ENCODE measurements at places on chromosomes 2 and 18. TPM values are rescaled to one million over a fixed set of nuclear protein-coding genes. Genes with fewer than 3 reads are reported as not detected.

GRCh38 chr2:85661139-85661858 is 6.7 kb downstream of the SFTPB start:
- no peaks in the 10 kb centered on the region for H3K4me1 ChIP-seq
- no peak overlapping the region for H3K27ac ChIP-seq
- no peak overlapping the region for H3K4me3 ChIP-seq
- H3K36me3 ChIP-seq: peaks cover 6% of the 10 kb centered on the region
- H3K27me3 ChIP-seq: no peaks in the 10 kb centered on the region

GRCh38 chr18:61173554-61173953 is 159.7 kb upstream of the CDH20 start:
- no peak overlapping the region for H3K4me3 ChIP-seq
- no peaks in the 10 kb centered on the region for H3K36me3 ChIP-seq
- H3K4me1 ChIP-seq: no peaks in the 10 kb centered on the region
- no peak overlapping the region for H3K27ac ChIP-seq

DNA sequence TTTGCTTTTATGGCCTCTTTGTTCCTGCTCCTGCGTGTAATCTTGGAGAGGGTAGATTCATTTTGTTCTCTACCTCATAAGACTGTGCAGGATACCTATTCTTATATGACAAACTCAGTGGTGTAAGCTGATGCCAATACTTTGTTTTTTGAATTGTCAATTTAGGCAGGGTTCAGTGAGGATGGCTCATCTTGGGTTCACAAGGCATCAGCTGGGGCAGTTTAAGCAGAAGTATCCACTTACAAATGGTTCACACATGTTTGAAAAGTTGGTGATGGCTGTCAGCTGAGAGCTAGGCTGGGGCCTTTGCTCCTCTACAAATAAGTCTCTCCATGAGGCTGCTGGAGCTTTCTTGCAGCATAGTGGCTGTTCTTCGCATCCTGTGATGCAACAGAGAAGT is 920.6 kb upstream of the PIK3C3 start:
- H3K27me3 ChIP-seq: no peaks in the 10 kb centered on the region
- peaks cover 7% of the 10 kb centered on the region for H3K4me1 ChIP-seq
- no peak for DNase-seq
- H3K4me3 ChIP-seq: no peak overlapping the region

GRCh38 chr18:78979056-78979729 is 425 bp upstream of the SALL3 start:
- no peak for DNase-seq
- peaks cover 76% of the 10 kb centered on the region for H3K27me3 ChIP-seq
- no peaks in the 10 kb centered on the region for H3K36me3 ChIP-seq
- peaks cover 12% of the 10 kb centered on the region for H3K4me1 ChIP-seq
- no peak overlapping the region for H3K4me3 ChIP-seq
- H3K27ac ChIP-seq: no peak overlapping the region

GRCh38 chr18:50240080-50240563 is 26.2 kb downstream of the CFAP53 start:
- DNase-seq: no peak
- no peak overlapping the region for H3K27ac ChIP-seq
- no peak overlapping the region for H3K4me3 ChIP-seq
- no peaks in the 10 kb centered on the region for H3K4me1 ChIP-seq

DNA sequence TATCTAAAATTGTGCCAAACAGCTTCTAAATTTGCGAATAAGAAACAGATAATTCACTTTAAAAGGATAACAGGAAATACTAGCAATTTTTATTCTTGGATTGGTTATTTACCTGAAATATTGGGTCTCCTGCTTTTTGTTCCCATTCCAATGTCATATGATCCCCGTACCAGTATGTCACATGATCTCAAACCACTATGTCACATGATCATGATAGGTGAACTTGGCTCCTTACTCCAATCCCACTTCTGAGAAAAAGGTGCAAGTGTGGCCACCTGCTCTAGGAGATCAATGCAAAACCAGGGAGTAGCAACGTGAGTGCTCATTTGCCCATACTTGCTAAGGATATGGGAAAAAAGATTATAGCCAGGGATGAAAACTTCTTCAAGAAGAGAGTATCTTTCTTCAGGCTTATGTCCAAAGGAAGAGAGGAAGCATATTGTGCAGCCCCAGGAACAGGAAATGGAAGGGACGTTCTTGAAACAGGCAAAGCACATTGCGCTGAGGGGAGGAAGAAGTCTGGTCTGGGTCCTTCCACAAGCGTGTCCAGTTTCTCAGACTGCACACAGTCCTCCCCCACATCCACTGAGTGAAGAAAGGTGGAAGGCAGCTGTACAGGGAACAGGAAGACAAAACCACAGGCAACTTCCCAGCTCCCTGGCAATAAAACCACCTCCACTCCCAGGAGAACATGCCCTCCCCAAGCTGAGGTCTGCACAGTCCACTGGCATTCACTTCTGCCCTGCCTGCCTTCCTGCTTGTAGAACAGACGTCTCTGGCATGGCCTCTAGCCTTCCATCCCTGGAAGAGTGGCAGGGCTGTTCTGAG is at the start of gene LYG2:
Gene LYG2, minus strand, starts transcription at position 176 of the 828 bp plus-strand sequence. CDS start 1,406 bp downstream, outside the sequence.
- no peaks in the 10 kb centered on the region for H3K4me1 ChIP-seq
- H3K36me3 ChIP-seq: peaks cover 3% of the 10 kb centered on the region
- H3K27ac ChIP-seq: no peak within 1 kb of the TSS
- no peak for DNase-seq
- no peaks in the 10 kb centered on the region for H3K27me3 ChIP-seq

DNA sequence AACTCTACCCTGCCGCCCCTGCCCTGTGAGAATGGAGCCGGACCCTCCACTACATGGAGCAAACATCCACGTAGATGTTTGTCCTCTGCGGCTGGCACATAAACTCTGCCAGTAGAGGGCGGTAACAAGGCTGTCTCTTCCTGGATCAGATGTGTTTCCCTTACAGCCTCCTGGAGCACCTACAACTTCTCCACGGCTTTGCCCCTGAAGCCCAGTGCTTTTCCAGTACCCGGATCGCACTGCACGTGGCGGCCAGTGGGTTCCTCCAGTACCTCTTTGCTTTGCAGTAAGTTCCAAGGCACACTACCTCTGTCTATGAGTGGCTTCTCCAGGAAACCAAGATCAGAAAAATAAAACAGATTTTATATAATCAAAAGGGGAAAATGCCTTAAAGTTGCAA is 651.3 kb downstream of the DCDC2C start:
- no peak overlapping the region for H3K27ac ChIP-seq
- no peak for DNase-seq
- H3K36me3 ChIP-seq: no peaks in the 10 kb centered on the region
- peaks cover 2% of the 10 kb centered on the region for H3K27me3 ChIP-seq
- H3K4me1 ChIP-seq: peaks cover 15% of the 10 kb centered on the region

GRCh38 chr18:55064073-55064472 is 104.8 kb upstream of the CCDC68 start:
- H3K27ac ChIP-seq: no peak overlapping the region
- no peak for DNase-seq
- H3K4me1 ChIP-seq: peaks cover 10% of the 10 kb centered on the region
- H3K36me3 ChIP-seq: no peaks in the 10 kb centered on the region
- H3K4me3 ChIP-seq: no peak overlapping the region
- no peaks in the 10 kb centered on the region for H3K27me3 ChIP-seq

DNA sequence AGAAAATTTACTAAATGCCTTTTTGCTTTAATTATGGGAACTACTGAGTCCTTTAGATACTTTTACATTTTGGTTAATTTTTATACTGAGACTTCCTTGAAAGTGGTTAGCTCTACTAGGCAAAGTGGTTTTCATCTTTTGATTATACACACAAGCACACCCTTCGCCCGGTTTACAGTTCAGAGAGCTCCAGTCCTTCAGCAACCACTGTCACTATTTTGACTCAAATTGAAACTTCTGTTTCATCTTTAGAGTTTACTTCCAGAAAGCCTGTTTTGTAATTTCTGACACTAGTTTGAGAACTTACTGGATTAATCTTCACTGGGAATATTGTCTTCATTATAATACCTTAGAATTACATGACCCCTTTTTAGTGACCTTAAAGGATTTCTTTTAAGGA is 140.3 kb upstream of the FOSL2 start:
- no peak for DNase-seq
- H3K27ac ChIP-seq: no peak overlapping the region
- peaks cover 4% of the 10 kb centered on the region for H3K36me3 ChIP-seq
- no peak overlapping the region for H3K4me3 ChIP-seq

Gene ABCG8
- total RNA-seq: not detected

Gene SLC11A1
- 0.76 TPM for total RNA-seq

Gene STPG4
- not detected for total RNA-seq

Gene MAPRE2
- 19.6 TPM for total RNA-seq

Gene CDH2
- total RNA-seq: 45.0 TPM

Gene THADA
- 29.7 TPM for total RNA-seq

All from mesothelial cell of epicardium (in vitro differentiated cells).